ENCODE measurements at places on chromosomes 2 and 18. TPM values are rescaled to one million over a fixed set of nuclear protein-coding genes. Genes with fewer than 3 reads are reported as not detected.

- DNase-seq = no peak
These were observed 95.3 kb upstream of the ALKAL2 start for GRCh38 chr2:383178-383577.

DNA sequence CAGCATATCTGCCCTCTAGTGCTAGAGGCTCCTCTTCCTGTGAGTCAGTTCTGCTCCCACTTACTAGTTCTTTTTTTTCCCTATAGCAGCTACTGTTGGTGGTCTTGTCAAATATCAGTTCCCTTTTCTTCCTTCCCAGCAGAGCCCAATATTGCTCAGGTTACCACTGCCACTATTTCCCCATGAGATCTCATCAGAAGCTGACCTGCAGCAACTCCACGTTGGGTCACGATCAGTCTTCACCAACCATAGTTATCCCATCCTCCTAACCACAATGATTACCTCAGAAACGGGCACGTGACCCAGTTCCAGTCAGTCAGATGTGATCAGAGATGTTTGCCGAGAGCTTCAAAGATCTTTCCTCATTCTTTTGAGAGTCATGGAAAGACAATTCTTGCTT lies 59.7 kb upstream of the CAPN13 start:
- no peak for DNase-seq

- no peak for DNase-seq
These were observed 47.6 kb downstream of the MAPK4 start for GRCh38 chr18:50607378-50607926.

- DNase-seq = no peak
These were observed 372.0 kb downstream of the KCNJ3 start for GRCh38 chr2:155070489-155070888.

GRCh38 chr2:170517538-170517937 lies 197.6 kb upstream of the SP5 start:
- no peak for DNase-seq

Gene CMPK2
- 10.6 TPM for total RNA-seq

DNA sequence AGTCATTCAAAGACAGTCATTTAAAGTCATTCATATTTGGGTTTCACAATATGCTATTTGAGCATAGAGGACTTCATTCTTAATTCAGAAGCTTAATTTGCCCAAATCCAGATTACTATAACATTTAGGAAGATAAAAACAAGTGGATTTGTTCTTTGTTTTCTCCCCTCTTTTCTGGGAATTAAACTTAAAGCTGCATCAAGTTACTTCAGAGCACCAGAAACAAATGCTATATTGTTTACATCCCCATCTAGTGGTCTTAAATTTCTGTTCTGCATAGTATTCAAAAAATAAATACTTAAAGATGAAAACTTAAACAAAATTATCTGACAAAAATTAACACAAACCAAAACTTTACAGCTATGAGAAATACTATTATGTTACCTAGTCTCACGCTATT lies 34.7 kb upstream of the MARCHF7 start:
- DNase-seq = no peak

GRCh38 chr2:70396612-70397011 lies 94.7 kb upstream of the FAM136A start:
- DNase-seq = no peak

DNA sequence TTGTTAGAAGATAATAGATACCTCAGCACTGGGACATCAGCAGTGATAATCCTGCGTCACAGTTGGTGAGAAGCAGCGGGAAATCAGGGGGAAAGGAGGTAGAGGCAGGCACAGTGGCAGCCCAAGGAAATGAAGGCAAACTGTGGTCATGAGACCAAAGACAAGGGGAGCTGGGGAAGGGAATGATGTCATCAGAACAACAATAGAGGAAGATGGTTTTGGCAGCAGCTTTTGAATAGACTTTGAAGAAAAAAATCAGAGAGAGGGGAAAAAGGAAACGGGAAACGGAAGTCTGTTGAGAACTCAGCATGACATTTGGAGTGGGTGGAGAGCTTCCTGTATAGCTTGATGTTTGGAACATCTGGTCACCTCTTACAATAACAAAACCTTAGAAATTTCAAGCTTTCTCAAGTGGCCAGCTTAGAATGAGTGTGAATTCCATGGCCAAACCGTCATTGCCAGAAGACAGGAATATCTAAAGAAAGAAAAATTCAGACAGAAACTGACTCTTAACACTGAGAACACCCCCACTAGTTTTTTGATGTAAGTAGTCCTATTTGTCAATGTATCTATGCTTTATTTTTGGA lies 18.4 kb upstream of the YES1 start:
- DNase-seq = no peak

GRCh38 chr2:205776139-205776538 lies 93.8 kb downstream of the NRP2 start:
- peak; percentile 59 for DNase-seq

DNA sequence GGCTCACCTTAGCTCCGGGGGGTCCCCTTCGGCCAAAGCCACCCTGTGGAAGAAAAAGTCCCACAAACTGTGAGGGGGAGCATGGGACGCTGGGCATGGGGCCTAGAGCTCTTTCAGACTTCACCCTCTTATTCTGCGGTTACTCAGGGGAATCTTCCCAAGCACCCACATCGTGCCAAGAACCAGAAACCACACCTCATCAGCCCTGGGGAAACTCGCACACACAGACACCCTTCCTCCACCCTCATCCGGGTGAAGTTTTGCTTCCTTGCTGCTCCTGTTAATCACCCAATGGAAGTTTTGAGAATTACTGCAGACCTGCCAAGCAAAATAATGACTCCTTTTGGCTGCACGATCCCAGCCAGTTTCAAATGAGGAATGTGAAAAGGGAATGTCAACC lies 59.1 kb downstream of the COL6A3 start:
- DNase-seq = no peak

DNA sequence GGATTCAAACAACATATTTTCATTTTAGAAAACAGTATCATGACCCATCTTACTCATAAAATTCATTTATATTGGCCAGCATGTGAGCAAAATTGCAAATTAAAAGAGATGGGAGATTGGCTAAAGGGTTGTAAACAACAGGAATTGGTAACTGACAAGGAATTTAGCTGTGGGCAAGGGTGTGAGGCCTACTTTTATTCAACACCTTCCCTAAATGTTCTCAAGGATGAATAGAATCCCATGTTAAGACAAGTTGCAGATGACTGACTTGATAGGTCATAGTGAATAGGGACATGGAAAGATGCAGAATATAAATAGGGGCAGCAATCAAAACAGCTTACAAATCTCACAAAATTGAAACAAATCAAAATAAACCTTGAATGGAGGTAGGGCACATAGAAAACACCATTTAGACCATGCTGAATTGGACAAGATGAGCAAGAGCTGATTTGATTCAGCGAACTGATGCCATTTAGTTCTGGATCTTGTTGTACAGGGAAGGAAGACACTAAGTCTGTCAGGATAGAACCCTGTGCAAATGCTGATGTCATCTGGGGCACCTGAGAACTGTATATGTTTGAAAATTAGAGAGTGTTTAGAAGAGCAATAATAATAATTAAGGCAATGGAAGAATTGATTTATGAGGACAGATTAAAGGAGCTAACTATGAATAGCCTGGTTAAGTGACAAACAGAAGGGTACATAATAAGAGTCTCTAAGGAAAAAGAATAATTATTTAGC lies 509.7 kb downstream of the ZEB2 start:
- no peak for DNase-seq

DNA sequence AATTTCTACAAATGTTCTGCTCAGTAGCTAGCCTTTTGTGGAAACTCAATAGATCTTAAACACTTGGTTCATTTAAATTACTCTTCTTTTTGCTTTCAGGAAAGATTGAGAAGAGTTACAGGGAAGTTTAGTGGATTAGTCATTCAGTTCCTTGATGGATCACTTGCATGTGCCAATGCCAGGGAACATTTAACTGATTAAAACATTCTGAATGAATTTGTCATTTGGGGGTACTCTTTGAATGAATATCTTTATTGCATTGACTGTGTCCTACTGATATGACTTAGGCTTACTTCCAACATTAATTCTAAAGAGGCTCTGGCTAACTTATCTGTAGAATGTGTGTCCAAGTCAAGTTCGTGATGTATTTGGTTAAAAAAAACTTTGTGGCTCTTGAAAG lies 199.8 kb downstream of the PLCL1 start:
- DNase-seq = no peak

Gene ANO7
- total RNA-seq = 0.90 TPM

DNA sequence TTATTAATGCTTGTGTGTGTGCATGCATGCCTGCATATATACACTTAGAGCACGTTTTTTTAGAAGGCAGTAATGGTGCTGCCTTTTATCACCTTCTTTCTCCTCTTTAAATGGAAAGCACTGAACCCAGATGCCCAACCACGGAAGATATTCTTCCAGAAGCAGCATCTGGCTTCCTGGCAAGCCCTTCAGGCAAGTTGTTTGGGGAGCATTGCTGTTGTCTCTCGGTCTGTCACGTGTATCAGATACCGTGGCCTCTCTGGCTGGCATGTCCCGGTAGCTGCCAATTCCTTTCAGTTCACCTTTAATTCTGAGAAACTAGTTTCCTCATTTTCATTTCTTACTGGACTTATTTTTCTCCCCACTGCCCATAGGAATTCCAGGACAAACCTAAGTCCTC lies 587.8 kb downstream of the ARHGAP15 start:
- no peak for DNase-seq

DNA sequence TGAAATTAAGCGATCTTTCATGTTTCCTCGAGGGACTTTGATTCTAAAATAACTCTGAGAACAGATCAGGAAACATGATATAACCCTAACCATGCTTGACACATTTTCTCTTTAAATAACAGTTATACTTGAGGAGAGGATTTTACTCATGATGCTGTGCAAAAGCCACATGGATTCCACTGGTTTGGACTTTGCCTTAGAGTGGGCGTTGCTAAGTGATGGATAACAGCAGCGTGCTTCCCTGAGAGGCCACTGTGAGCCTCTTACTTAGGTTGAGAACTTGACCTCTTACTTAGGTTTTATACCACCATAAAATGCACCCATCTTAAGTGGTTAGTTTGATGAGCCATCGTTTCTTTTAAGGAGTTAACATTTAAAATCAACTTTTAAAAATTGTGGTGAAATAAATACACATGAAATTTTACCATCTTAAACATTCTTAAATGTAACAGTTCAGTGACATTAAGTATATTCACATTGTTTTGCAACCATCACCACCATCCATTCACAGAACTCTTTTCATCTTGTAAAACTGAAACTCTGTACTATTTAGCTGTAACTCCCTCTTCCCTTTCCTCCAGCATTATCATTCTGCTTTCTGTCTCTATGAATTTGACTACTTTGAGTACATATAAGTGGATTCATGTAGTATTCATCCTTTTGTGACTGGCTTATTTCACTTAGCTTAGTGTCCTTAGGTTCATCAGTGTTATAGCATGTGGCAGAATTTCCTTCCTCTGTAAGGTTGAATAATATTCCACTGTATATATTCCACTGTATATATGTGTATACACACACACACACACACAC lies 22.6 kb downstream of the ANXA4 start:
- no peak for DNase-seq

Gene PAX8
- total RNA-seq = 4.3 TPM

Gene CNDP1
- 0.16 TPM for total RNA-seq

DNA sequence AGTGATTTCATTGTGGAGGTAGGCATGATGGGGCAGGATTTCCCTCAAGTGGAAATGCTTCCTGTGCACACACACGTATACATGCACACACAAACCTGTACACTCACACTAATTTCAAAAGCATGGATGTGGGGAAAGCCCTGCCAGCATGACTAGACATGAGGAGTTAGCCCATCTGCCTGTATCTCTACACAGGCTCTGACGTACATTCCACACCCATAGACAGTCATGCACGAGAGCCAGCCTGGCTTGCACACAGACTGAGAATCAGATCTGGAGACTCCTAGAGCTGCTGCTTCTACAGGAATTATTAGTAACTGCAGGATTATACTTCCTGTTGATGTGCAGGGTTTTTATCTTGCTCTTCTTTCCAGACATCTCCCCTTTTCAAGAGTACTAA lies 27.3 kb upstream of the NFU1 start:
- DNase-seq = no peak

DNA sequence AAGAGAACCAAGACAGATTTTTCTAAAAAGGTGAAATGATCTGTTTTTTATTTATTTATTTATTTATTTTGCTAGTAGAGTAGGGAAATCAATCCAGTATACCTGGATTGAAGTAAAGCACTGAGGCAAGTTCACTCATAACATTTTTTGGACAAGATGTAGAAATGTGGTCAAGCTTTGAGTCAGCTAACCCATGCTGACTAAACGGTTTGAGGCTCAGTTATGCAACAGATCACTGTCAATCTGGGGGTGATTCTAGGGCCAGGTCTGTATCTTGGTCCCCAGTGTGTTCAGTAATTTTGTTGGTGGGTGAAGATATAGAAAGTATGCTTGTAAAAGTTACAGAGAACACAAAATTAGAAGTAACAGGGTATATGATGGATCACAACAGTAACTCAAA lies 60.2 kb downstream of the RMDN2 start:
- DNase-seq = peak; percentile 7

DNA sequence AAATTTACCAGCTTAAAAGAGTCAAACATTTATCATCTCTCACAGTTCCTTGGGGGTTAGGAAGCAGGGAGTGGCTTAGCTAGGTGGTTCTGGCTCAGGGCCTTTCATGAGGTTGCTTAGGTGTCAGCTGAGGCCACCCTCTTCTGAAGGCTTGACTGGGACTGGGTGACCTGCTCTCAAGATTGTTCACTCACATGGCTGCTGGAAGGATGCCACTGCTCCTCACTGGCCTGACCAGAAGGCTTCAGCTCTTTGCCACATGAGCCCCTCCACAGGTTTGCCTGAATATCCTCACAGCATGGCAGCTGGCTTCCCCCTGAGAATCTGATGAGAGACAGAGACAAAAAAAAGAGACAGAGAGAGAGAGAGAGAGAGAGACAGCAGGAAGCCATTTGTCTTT lies 17.3 kb upstream of the RNF152 start:
- DNase-seq = no peak

- no peak for DNase-seq
These were observed 19.6 kb upstream of the YPEL5 start for GRCh38 chr2:30127016-30127893.

DNA sequence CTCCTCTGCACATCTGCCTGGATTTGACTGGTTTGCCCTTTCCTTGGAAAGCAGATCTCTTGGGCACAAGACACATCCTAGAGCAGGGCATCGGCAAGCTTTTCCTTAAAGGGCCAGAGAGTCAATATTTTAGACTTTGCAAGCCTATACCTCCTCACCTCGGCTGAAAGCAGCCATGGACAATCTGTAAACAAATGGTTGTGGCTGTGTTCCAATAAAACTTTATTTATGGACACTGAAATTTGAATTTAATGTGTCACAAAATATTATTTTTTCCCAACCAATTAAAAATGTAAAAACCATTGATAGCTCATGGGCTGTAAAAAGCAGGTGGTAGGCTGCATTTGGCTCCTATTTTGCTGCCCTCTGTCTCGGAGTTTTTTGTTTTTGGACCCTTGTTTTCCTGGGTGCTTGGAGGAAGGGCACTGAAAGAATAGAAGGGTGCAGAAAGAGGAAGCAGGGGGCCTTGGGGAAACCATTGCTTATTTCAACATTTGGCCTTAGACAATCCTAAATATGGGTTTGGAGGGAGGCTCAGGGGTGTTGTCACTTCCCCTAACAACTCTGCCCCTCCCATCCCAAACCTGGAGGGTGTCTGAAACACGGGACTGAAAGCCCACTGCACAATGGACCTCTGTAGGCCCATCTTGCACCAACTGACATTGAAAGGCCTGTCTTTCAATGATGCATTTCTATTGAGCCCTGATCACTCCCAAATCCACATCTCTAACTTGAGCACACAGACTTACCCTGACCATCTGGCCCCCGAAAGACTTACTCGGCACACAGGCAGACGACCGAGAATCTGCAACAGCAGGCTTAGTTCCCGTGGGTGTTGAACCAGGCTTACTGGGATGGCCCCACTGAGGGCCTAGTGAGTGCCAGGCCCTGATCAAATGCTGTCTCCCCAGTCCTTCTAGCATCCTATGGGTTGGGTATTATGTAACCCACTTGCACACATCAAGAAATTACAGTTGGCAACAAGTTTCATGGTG lies 7.1 kb upstream of the ZFP36L2 start:
- DNase-seq = no peak

Data from activated T-cell treated with anti-CD3 and anti-CD28 coated beads, Interleukin-2, amount 50 U/mL, for 72 hours (primary cell).